ENCODE measurements at places on chromosomes 6 and 20. TPM values are rescaled to one million over a fixed set of nuclear protein-coding genes. Genes with fewer than 3 reads are reported as not detected.

DNA sequence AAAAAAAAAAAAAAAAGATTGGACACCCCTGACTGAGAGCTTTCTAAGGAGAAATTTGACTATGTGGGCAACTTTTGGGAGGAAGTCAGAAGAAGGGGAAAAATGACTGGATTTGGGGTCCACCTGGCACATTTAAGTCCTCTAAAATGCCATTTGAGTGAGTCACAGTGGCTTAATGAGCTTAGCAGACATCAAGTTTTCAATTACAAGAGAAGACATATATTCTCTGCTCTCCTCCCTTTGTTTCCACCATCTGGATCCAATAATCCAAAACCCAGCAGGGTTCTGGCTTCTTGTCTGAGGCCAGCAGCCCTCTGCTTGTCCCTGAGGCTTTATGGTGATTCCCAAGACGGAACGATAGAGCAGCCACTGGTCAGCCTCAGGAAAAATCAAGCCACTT is 6.9 kb downstream of the PI3 start:
- DNase-seq: no peak

The SCRT2 gene
- total RNA-seq: not detected

DNA sequence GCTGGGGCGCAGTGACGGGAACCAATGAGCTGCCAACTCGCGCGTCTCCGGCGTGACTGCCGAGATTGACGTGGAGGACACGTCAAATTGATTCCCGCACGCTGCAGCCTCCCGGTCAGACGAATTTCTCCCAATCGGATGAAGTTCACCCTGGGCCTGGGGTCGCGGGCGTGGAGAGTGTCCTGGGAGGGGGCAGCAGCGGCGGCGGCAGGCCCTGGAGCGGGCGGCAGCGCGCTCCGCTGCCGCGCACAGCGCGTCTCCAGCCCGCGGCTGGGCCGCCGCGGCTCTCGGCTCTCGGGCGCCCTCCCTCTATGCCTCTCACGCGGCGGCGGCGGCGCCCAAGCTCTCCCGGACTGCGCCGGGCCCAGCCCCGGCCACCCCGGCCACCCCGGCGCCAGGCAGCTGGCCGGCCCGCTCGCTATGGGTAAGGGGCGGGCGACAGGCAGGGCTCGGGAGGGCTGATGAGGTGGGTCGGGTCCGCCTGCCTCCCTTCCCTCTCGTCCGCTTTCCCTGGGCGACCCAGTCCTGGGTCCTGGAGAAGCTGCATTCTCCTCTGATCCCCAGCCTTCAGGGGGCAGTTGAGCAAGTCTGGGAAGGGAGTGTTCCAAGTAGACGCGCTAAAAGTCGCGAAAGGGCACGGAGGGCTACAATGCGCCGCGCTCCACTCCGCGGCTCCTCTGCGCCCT is at the start of gene PAX1:
PAX1 (plus strand) TSS at position 90 of the 686 bp plus-strand sequence; CDS start at position 139, 49 bp downstream.
- DNase-seq: no peak

- no peak for DNase-seq
These were observed 45.2 kb upstream of the CTAGE9 start for GRCh38 chr6:131756039-131756438.

The SLC35D3 gene
- not detected for total RNA-seq

The LST1 gene
- 5.1 TPM for total RNA-seq

- DNase-seq: no peak
These were observed 127.9 kb downstream of the MBOAT1 start for GRCh38 chr6:20084411-20084810.
